Activated naive CD8-positive, alpha-beta T cell treated with anti-CD3 and anti-CD28 coated beads, Interleukin-2, amount 50 U/mL, for 16 hours (primary cell): ENCODE measurements at places on chromosomes 7 and 10.

DNA sequence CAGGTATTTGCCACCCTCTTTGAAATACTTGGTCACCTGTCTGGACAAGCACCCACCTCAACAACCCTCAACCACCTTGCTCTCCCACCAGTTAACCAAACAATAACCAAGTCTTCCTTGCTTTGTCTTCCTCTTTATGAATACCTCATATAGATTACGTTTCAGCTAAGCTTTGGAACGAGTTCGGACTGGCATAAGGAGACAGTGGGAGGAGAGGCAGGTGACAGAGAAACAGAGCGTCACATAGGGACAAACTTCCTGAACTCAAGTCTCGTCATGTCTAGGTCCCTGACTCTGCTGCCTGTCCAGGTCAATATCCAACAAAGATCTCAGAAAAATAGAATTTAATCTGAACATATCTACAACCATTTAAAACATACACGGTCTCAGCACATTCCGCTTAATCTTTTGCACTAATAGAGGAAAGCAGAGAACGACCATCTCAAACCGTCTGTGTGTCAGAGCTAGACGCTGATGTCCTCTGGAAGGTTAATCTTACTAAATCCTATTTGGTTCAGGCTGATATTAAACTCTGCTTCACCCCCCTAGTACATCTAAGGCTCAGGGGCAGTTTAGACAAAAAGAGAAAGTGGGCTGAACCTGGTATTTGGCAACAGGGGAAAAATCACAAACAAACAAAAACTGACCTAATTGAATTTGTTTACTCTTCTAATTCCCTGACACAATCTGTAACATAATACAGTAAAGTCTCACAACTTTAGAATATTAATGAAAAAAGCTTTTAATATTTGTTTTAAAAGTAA, 26.4 kb upstream of the SVOPL start:
- no peak for DNase-seq

DNA sequence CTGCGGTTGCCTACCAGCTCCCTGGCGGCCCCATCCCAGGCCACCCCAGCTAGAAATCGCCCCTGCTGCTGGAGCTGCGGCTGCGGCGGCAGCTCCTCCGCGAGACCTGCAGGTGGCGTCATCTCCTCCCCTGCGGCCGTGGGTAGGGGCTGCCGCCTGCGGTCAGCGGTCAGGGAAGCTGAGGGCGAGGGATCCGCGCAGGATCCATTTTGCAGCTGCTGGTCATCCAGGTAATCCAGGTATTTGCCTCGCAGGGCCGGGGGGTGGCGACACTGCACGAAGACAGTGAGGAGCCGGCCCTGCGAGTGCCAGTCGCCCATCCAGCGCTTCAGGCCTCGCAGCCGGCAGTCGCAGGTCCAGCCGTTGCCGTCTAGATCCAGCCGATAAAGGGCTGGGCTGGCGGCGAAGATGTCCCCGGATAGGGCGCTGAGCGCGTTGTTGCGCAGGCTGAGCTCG, 1.5 kb downstream of the TRIL start:
- DNase-seq = no peak

DNA sequence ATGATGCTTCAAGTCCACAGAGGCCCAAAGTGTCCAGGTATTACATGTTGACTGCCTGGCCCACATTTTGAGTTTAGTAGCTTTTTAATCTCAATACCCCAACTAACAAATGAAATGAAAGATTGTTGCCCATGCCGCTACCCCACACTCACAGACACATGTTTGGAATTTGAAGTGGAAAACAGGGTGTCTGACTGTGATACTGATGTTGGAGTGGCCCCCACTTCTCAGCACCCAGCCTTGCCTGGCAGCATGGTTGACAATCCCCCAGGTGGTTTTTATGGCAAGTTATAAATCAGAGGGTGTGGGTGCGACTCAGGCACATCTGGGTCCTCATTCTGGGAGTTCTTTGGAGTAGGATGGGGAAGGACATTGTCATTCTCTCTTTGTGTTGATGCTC, 314.7 kb upstream of the ZNF32 start:
- DNase-seq = no peak

DNA sequence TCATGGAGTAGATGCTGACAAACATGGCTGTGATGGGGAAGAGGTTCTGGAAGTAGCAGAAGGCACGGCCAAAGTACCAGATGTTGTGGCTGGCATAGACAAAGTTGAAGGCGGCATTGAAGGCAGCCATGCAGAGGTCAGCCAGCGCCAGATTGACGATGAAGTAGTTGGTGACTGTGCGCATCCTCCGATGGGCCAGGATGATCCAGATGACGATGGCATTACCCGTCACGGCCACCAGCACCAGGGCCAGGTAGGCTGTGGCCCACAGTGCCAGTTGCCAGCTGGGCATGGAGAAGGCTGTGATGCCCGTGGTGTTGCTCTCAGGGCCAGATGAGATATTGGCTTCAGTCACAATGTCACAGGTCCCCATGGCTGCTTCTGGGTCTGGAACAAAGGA, 767 bp downstream of the TACR2 start:
- no peak for DNase-seq

DNA sequence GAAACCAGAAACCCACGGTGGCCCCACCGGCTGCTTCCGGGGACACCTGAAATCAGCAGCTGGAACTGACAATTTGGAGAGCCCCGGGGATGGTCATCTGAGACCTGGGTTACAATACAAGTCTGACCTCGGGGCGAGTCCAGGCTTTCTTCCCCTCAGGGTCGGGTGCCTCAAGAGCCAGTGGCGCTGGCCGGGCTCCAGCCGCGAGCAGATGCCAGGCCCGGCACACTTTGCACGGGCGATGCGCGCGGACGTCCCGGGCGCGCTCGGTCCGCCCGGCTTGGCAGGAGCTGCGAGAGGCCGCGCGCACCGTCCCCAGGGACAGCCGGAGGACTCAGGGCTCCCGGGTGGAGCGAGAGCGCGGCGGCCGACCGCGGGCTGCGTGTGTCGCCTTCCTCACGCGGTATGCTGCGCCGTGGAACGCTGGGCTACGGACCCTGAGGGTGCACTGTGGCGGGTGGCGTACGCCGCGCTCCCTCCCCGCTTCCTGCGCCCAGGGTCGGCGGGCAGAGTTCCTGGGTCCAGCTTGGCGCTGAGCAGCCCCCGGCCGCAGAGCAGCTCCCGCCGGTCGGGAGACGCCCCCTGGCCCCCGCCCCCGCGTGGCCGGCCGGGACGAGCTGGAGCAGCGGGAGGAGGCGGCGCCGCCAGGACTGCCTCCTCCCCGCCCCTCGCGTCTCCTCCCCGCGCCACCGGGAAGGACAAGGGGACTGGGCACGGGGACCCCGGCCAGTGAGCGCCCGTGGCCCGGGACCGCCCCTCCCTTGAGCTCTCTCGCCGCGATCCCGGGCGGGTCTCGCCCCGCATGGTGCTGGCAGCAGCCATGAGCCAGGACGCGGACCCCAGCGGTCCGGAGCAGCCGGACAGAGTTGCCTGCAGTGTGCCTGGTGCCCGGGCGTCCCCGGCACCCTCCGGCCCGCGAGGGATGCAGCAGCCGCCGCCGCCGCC, at the start of gene RBM20:
RBM20 (plus strand) TSS at position 684 of the 945 bp plus-strand sequence; CDS start at position 803, 119 bp downstream.
- no peak for DNase-seq

DNA sequence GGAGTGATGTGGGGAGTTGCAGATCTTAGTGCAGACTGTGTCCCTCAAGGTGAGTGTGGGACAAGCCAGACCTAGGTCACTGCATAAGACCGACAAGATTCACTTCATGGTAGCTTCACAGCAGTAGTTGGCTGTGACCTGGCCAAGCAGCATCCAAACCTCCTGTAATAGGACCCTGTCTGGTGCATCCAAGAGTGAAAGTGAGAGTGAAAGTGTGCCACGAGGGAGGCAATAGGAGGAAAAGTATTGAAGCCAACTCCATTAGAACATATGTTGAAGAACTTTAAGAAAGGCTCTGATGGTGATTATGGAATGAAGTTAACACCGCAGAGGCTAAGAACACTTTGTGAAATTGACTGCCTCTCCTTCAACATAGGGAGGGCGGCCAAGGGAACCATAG, 7.8 kb upstream of the ZNF33B start:
- DNase-seq = no peak

DNA sequence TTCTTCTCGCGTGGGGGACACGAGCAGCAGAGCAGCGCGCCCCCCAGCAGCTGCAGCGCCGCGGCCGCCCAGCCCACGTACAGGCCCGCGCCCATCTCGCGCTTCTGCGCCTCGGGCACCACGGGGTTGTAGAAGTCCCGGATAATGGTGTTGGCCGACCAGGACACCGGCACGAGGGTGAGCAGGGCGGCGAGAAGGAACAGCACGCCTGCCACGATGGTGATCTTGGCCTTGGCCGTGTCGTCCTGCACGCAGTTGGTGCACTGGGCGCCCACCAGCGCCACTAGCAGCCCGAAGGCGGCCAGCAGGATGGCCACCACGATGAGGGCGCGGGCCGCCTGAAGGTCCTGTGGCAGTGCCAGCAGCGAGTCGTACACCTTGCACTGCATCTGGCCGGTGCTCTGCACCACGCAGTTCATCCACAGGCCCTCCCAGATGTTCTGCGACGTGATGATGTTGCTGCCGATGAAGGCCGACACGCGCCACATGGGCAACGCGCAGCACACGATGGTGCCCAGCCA, 529 bp downstream of the CLDN3 start:
- DNase-seq = no peak
